ENCODE measurements at places on chromosomes 1 and 21.

GRCh38 chr1:39529901-39530535, 38.6 kb downstream of the BMP8A start:
- DNase-seq: no peak

GRCh38 chr1:232422898-232423297, 207.0 kb downstream of the SIPA1L2 start:
- DNase-seq: no peak

DNA sequence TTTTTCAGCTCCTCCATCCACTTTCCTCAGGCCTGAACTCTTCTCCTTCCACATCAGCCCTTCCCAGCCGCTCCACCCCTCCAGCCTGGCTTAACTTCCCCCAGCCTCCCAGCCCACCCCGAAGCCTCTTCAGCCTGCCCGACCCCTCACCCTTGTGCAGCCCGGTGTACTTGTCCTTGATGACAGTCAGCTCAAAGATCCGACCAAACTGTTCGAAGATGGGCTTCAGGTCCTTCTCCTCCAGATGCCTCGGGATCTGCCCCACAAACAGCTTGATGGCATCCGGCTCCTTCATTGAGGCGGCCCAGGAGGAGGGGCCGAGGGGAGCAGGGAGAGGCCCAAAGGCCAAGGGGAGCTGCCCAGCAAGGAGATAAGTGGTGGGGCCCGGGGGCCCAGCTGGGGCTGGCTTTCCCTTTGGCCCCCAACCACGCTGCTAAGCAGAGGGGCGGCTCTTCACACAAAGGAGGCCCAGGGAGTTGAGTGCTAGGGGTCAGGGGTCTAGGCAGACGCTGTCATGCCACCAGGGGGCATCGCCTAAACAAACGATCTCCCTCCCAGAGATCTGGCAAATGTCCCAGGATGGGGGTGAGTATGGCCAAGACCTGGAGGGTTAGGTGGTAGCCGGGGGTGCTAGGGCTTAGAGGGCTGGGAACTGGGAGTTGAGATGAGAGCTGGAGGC, 738 bp downstream of the CELF3 start:
- no peak for DNase-seq

DNA sequence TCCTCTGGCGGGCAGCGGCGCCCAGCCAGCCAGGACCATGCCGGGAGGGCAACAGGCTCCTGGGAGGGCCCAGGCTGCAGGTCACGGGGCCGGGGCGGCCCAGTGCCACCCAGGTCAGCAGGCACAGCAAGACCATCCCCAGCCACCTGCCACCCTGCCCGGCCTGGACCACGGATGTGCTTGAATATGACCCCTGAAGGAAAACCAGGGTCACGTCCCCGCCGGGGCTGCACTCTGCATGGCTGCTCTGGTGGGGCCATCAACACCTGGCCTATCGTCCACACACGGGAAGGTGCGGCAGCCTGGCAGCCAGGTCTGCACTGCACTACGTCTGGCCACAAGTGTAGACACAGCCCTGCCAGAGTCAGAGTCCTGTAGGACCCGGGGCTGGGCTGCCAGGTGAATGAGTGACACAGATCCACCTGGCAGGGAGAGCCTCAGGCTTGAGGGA, 6.9 kb downstream of the WNT9A start:
- DNase-seq: no peak

DNA sequence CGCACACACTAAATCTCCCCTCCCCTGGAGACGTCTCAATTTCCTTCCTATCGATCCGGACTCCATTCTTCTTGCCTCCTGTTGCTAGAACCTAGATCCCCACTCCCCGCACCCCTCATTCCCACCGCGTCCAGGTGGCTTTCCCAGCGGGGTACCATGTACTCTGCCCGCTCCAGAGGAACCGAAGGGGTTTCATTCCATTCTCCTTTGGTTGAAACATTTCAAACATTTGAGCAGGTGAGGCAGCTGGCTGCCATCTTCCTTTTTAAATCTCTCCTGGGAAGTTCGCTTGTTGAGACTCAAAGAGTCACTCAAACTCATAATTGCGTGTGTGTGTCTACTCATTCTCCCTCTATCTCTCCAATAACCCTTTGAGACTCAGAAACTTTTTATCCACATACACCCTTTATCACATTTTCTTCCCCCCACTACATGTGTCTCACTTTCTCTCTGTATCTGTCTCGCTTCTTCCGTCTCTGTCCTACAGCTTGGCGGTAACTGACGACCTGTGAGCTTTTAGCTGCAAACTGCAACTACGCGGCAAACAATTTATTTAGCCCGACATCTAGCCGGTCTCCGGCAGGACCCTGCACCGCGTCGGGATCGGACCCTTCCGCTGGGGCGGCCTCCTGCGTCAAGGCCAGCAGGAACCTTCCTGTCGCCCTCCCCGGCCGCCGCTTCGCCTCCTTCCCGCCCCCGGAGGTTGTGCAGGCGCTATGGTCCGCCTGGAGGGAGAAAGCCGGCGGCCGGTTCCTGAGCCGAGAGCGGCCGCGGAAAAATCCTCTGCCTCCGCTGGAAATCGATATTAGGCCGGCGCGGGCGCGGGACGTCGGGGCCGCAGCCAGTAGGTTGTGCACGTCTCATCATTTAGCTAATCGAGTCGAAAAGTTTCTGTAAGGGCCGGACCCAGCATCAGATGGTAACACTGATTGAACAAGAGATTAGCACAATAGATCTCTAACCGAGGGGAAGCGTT, 3.0 kb upstream of the FOXD3 start:
- no peak for DNase-seq

GRCh38 chr21:45571641-45572040, 29.4 kb upstream of the SLC19A1 start:
- no peak for DNase-seq

- no peak for DNase-seq
Observed at GRCh38 chr1:189607477-189608096, 870.1 kb downstream of the BRINP3 start.

GRCh38 chr1:24767351-24767750, 22.1 kb downstream of the CLIC4 start:
- no peak for DNase-seq

DNA sequence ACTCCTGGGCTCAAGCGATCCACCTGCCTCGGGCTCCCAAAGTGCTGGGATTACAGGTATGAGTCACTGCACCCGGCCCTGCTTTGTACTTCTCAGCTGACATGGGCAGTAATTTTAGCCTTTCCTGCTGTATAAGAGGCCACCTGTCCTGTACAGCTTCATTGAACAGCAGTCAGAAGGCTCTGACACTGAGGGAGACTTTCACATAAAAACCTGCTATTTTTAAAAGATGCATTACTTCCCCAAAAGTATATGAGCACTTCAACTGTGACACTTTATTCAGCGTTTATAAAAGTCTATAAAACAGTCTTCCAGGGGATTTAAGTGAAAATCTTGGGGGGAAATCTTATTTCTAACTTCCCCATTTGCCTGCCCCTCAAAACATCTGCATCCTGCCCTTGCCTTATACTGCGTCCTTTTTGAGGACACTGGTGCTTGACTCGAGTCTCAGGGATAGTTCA, 17.6 kb downstream of the RNU5D-1 start:
- DNase-seq: no peak

DNA sequence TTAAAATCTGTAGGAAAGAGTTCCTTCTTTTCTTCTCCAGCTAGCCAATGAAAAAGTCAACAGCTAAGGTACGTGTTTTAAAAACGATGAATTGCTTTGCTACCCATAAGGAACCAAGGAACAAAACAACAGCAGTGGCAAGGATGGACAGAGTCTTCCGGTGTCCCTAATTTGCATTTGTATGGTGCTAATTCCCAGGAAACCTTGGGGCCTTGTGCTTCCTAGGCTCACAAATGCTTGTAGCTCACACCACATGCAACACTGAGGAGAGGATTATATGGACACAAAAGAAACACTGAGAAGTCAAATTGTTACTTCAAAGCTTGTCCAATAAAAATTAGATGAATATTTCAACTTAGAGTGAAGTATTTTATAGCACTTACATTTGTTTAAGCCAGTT, 1.8 kb upstream of the PGBD5 start:
- DNase-seq: no peak

GRCh38 chr1:41802532-41803501, 115.9 kb downstream of the HIVEP3 start:
- DNase-seq: no peak

- no peak for DNase-seq
Observed at GRCh38 chr1:154405747-154406571, 816 bp downstream of the IL6R start.

- DNase-seq: peak; percentile 76
Observed at GRCh38 chr1:211616231-211616964, 37.4 kb upstream of the SLC30A1 start.

DNA sequence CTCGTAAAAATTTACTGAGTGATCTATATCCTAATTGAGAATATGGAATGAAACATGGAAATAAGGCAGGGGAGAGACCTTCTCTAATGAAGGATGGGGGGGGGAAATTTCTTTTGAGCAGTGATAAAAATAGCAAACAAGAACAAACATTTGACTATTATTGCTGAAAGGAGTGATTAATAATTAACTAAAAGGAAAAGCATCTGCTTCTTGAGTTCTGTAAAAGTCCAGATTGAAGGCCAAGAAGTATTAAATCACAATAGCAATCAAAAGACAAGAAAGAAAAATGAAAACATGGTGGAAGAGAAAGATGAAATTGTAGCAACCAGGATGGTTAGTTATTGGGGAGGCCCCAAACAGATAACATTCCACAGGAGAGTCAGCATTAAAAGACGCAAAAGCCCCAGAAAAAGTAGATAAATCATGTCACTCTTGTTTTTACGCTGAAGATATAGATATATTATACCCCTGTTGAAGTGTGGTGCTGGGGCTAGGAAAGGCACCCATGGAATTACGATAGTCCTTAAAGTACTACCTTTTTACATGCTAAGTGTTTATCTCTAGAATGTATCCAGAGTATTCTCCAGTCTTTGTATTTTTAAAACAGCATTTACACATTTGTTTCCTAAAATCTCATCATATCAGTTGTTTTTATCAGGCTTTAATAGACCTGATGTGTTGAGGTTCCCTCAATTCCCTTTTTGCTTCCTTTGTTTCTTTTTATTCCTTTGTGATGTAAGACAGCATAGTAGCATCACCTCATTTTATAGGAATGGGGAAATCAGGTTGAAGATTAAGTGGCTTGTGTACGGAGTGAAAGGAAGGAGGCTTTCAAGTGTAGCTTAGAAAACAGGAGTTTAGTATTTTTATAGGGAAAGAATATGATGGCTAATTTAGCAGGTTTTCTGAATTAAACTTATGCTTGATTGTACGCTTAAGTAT, 28.9 kb downstream of the DISP1 start:
- DNase-seq: no peak

- no peak for DNase-seq
Observed at GRCh38 chr1:112114540-112114939, 125.1 kb upstream of the KCND3 start.

GRCh38 chr1:6385488-6386191, 7.9 kb downstream of the ACOT7 start:
- peak; percentile 39 for DNase-seq

- no peak for DNase-seq
Observed at GRCh38 chr1:205015241-205015640, 27.8 kb upstream of the CNTN2 start.

DNA sequence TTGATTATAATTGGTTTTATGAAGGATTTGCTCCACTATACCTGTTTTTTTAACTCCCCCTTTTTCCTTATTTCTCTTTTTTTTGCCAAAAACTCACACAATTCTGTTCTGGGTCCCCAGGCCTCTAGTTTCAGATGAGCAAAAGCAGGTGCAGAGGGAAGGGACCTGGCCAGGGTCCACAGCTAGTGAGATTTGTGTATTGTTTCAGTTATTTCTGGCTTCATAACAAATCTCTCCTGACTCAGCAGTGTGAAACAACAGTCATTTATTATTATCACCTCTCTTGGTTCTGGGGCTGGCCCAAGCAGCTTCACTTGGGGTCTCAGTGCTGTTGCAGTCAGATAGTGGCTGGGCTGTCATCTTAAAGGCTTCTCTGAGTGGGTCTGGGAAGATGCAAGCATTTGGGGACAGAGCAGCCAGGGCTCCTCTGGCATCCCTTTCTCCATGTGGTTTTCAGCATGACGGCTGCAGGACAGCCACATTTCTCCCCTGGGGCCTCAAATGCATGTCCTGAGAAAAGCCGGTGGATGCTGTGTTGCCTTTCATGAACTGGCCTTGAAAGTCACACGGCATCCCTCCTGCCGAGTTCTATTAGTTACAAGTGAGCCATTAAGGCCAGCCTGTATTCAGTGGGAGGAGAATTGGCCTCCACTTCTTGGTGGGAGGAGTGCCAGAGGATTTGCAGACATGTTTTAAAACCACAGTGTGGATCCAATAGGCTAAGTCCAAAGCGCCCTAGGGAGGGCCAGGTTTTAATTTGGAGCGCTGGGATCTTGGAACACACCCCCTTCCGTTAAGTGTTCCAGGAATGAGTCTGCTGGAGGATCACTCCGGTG, 137.1 kb downstream of the CAMTA1 start:
- peak; percentile 89 for DNase-seq

- DNase-seq: no peak
Observed at GRCh38 chr1:197774466-197775281, 606 bp downstream of the DENND1B start.
